ENCODE measurements at places on chromosomes 1 and 21.
A peak's percentile ranks its signal among the peaks of the same experiment; 100 is the strongest.

DNA sequence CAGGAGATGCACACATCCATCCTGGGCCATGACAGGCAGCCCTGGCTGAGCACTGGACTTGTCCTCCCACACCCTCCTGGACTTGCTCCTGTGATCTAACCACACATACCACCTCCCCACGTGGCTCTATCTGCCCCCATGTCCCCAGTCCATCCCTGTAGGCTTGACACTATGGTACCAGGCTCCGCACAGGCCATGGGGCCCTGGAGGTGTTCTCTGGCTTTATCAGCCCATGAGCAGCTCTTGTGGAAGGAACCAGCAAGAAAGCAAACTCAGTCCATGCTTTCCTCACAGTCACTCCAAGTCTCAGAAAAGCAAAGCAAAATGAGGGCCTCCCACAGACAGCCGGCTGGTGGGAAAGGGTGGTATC, 61.6 kb downstream of the CD46 start:
- DNase-seq = no peak

DNA sequence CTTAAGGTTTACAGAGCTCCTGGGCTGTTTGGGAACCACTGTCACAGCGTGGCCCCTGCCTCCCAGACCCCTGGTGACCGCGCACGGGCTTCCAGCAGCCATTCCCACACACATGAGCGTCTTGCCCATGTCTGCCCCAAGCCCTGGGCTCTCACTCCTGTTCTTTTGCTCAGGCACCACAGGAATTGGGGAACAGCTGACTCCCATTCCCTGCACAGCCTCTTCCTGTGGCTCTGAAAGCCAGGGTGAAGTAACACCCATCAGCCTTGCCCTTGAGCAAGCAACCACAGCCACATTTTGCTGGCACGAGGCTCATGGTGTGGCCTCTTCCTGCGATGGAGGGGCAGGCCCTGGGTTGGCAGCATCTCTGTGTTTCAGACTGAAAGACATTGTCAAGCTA, 14.3 kb upstream of the GPR157 start:
- DNase-seq = no peak

GRCh38 chr1:228321435-228321834, 85.2 kb downstream of the TRIM11 start:
- no peak for DNase-seq

DNA sequence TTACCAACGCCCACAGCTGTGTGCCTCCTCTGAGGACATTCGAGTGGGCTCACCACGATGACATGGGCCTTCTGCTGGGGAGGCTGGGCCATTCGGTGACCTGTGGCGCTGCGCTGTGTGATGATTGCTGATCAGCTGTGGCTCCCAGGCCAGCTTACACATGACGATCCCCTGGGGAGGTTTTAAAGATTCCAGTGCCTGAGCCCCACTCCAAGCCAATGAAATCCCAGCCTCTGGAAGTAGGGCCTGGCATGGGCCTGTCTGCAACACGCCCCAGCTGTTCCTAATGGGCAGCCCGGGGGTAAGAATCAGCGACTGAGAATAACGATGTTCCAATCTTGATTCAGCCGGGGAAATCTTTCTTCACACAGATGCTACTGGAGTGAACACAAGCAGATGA, 153.7 kb downstream of the KCNJ6 start:
- no peak for DNase-seq

DNA sequence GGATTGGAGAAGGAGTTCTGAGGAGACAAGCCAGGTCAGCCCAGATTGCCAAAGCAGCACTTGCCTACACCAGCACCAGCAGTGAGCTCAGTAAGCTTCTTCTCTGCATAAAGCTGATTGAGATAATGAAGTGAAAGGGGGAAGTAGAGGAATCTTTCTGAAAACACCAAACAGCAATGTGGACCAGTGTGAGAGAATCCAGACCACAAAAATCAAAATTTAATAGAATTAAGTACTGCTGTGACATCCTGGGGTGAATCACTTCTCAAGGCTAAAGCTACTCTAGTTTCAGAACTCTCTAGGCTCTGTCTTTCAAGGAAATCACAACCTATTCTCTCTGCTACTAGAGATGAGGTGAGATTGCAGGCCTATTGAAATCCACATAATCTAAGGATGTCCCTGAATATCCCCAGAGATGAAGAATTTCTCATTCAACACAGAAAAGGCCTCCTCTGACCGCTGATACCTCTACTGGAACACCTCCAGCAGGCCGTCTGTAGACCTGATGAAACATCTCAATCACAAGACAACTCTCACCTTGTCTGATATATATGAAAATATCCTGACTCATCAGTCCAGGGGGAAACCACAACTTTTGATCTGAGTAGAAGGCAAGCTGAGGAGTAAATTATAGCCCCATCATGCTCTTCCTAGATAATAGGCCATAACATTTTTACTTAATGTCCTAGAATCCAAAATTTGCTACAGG, at the start of gene FCRL4:
FCRL4 (minus strand) TSS at position 127 of the 709 bp plus-strand sequence. CDS start 141 bp downstream, outside the sequence.
- peak; percentile 22 for DNase-seq

DNA sequence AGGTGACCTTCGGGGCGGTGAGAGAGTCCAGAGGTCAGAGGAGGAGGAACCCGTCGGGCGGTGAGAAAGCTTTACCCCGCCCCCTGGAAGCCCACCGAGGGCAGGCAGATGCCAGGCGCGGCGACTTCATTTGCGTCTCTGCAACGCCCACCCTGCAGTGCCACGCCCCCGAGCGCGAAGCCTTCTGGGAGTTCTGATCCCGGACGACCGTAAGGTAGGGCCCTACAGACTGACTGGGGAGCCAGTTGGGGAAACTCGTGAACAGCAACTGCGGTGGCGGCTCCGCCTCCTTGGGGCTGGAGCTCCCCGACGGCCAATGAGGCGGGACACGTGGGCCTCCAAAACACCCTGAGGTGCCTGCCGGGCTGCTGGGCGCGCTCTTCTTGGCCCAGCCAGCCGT, 46.0 kb upstream of the EDARADD start:
- no peak for DNase-seq

DNA sequence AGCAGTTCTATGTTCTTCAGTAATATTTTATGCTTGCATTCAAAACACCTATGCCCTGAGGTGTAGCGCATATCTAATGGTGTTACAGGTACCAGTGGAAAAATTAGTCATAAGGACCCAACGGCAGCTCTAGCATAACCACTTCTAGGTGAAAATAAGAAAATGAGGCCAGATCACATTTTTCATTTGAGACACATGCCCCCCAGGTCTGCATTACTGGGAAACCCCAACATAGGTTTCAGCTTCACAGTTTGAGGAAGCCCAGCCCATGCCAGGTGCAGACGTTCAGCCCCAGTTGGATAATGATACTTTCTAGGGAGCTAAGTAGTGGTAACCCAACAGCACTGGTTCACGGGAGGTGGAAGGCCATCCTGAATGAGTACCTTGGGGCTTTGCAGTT, 129.8 kb downstream of the CNIH3 start:
- DNase-seq = no peak

DNA sequence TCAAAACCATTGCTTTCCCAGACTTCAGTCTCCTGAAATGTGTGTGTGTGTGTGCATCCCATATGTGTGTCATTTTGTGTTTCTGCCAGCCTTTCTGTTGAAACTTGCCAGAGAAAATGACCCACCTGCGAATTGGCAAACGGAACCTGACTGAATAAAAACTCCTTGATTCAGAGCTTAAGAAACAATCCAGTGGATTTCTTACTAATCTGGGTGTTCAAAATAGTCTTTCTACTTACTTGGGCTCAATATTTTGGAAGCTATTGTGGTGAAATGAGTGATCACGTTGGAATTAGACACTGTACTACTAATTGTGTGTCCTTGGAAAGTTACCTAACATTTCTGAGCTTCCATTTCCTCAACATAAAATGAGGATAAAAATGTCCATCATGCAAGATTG, 138.9 kb upstream of the ERG start:
- no peak for DNase-seq

GRCh38 chr1:36323636-36324352, at the start of gene EVA1B:
TSS of gene EVA1B (minus strand) at chr1:36323645. CDS start at chr1:36323037, 608 bp downstream.
- DNase-seq = no peak

GRCh38 chr1:183685112-183685713, 32.1 kb upstream of the APOBEC4 start:
- peak; percentile 87 for DNase-seq

GRCh38 chr1:172719694-172720138, 60.8 kb downstream of the FASLG start:
- DNase-seq = peak; percentile 78

DNA sequence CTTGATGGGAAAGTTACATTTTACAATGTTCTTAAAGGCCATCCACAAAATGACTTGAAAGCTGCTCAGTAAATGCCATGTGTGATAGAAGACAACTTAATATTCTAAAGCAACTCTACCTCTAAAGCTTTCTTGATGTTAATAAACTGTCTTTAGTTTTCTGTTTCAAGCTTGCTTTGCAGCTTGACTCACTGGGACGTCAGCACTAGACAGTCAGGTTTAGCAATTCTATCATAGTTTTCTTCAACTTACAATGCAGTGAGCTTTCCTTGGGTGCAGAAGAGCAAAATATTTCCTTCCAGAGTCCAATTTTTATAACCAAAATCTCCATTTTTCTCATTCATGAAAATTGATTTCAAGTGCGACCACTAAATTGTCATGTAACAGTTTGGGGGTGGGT, 273.1 kb downstream of the NTNG1 start:
- DNase-seq = no peak
